ENCODE measurements at places on chromosomes 7 and 10. TPM values are rescaled to one million over a fixed set of nuclear protein-coding genes. Genes with fewer than 3 reads are reported as not detected.
A peak's percentile ranks its signal among the peaks of the same experiment; 100 is the strongest.

Gene PPP1R3C
- 0.64 TPM for total RNA-seq

Gene MRC1
- 25.2 TPM for total RNA-seq

DNA sequence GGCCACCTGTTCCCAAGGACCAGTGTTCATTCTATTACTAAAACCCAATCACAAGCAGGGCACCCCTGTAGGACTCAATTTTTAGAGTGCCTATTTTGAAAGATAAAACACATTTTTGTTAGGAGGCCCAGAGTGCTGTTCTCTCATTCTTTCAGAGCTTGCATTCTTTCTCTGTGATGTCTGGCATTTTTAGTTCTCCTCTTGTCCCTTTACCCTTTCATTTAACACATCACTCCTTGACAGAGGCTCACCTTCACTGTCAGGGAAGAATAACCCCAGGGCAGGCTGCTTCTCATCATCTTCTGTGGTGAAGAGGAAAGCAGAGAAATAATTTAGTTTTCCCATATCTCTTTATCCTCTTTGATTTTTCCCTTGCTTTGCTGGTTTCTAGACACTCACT lies 73.9 kb downstream of the CHRM2 start:
- DNase-seq, result no peak

Gene TAS2R4
- total RNA-seq, result 1.1 TPM

DNA sequence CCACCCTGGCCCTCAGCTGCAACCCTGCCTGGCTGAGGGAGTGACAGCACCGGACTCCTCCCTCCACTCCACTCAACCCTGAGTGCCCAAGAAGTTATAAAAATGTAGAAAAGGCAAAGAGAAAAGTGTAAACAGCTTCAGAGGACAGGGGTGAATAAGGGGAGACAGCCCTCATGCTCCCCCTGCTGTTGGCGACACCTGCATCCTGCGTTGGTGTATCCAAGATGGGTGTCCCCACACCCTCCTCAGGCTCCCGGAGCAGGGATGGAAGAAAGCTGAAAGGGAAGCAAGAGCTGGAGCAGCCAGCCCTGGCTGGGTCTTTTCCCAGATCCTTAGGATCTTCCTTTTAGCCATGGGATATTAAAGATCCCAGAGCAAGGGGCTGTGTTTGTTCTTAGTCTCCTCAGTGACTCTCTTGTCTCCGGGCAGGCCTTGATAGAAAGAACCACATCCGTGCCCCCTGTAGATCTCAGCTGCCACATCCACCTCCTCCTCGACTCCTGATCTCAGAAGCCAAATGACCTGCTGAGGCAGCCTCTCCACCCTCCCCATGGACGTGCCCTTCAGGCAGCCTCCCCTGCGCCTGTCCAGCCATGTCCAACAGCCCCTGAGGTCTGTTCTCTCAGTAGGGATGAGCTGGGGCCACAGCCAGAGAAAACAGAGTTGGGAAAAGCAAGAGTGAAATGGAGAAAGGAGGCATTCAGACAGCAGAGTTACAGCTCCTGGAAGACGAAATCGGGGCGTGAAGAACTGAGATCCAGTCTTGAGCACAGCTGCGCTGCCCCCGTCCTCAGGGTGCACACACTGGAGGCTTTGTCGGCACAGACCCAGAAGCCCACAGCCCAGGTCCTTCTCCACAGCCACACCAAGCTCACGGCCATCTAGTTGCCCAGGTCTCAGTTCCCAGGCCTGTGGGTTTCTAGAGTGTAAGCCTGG lies 6.8 kb downstream of the FAM131B start:
- no peak for DNase-seq

- no peak for DNase-seq
Observed at GRCh38 chr7:106019470-106019820, 56.4 kb downstream of the CDHR3 start.

Gene ITGB8
- total RNA-seq, result 8.8 TPM

- no peak for DNase-seq
Observed at GRCh38 chr7:33076737-33077136, 14.2 kb upstream of the NT5C3A start.

DNA sequence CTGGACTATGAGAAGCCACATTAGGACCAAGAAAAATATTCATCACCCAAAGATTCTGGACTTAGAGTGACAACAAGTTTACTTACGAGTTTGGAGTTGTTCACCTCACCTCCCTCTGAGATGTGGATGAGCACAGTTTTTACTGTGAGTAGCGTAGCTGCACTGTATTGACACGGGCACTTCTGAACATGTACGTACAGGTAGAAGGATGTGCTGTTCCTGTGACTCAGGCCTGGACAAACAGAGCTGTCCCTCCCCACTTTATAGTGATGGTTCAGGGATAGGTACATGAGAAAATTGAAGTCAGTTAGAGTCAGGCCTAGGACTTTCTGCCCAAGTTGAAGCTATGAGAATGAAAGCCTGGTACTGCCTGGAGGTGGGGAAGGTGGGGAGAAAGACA lies 80.9 kb upstream of the DYNC1I1 start:
- no peak for DNase-seq

Gene OR6B1
- total RNA-seq, result not detected

DNA sequence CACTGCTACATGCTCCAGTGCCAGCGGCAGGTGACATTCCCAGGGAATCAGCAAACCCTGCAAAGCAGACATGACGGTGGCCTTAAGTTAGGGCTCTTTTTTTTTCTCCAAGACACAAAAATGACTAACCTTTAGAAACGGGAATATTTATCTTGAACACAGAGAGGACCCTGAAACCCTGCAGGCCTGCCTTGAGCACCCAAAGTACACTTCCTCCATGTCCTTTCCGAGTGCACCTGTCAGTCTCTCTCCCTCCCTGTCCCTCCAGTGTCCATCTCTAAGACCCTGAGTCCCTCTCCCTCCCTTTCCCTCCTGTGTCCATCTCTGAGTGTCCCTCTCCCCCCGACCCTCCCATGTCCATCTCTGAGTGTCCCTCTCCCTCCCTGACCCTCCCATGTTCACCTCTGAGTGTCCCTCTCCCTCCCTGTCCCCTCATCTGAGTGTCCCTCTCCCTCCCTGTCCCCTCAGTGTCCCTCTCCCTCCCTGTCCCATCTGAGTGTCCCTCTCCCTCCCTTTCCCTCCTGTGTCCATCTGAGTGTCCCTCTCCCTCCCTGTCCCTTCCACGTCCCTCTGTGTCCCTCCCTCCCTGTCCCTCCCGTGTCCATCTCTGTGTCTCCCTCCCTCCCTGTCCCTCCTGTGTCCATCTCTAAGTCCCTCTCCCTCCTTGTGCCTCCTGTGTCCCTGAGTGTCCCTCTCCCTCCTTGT lies 51.2 kb upstream of the CAMK2B start:
- no peak for DNase-seq

Gene OR6V1
- not detected for total RNA-seq

Gene SUN3
- total RNA-seq, result not detected

DNA sequence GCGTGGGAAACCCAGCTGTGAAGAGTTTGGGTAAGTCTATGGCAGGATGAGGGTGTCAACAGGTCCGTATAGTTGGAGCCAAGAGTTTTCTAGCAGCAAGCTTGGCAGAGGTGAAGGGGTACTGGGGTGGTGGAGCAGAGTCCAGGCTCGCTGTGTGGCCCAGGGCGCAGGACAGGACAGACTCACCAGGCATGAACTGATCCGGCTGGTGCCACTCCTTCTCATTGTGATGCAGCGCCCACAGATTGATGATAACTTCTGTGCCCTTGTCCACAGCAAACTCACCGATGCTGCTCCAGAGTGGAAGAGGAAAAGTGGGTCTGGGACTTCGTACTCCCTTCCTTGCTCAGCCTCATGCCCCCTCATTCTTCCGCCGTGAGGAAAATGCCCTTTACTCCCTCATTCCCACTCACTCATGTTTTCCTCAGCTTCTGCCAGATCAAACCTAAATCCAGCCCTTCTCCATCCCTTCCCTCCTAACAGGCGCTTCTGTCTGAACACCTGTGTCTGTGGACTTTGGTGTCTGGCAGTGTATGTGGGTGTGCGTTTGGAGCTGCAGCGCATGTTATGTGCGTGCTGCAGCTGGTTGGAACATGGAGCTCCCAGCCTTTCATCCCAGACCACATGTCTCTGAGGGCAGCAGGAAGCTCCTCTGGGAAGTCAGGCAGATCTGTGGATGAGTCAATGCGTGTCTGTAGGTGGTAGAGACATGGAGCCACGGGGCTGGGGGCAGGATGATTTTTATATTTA lies 5.7 kb downstream of the CYP17A1 start:
- DNase-seq, result no peak

- peak; percentile 17 for DNase-seq
Observed at GRCh38 chr10:132450466-132450824, 53.4 kb downstream of the PWWP2B start.

GRCh38 chr10:33331379-33331694 lies 3.1 kb downstream of the NRP1 start:
- no peak for DNase-seq

GRCh38 chr10:44419790-44420549 lies 35.1 kb upstream of the CXCL12 start:
- DNase-seq, result no peak

Gene ZNF107
- total RNA-seq, result 3.9 TPM

GRCh38 chr10:107415446-107415845 lies 250.9 kb upstream of the SORCS1 start:
- DNase-seq, result no peak

- DNase-seq, result peak; percentile 28
Observed at GRCh38 chr7:45088821-45089340, at the start of gene NACAD. Gene NACAD (minus strand): TSS chr7:45088969. CDS start chr7:45088894, 75 bp downstream.

Gene ODAD2
- total RNA-seq, result 0.09 TPM

Gene PIP
- total RNA-seq, result not detected

GRCh38 chr7:43303740-43304241 lies 191.3 kb downstream of the HECW1 start:
- no peak for DNase-seq

DNA sequence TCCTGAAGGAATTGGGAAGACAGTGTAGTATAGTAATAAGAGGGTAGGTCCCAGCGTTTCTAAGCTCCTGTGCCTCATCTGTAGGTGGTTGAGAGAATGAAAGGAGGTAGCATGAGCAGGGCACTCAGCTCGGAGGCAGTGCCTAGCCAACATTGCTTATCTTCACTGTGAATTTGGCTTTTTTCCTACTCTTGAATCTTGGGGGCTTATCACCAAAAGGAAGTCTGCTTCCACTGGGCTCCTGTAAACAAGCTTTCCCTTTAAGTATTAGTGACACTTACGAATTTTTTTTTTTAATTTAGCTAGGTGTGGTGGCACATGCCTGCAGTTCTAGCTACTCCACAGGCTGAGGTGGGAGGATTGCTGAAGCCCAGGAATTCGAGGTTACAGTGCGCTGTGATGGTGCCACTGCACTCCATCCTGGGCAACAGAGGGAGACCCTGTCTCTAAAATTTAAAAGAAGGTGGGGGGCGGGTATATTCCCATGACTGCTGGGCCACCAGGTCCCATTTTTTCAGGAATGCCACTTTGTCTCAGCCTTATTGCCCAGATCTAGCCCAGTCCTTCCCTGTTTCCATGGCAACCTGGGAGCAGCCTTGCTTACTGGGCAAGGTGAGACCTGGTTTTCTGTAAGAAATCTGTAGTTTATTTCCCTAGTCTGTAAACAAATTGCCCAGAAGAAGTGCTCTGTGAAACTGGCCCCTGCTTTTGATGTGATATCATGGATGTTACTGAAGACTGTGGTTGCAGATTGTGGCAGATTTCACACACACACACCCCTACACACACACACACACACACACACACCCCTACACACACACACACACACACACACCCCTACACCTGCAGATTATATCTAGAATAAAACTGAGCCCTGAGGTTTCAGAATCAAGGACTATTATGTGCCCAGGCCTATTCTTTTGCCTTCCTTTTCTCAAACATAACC lies 19.4 kb downstream of the OGDH start:
- no peak for DNase-seq

Gene CDC14C
- total RNA-seq, result not detected

- DNase-seq, result no peak
Observed at GRCh38 chr7:139511315-139511714, 12.2 kb upstream of the CLEC2L start.

GRCh38 chr7:151309311-151309710 lies 32.3 kb upstream of the NUB1 start:
- DNase-seq, result no peak

Gene KEL
- total RNA-seq, result 0.85 TPM

DNA sequence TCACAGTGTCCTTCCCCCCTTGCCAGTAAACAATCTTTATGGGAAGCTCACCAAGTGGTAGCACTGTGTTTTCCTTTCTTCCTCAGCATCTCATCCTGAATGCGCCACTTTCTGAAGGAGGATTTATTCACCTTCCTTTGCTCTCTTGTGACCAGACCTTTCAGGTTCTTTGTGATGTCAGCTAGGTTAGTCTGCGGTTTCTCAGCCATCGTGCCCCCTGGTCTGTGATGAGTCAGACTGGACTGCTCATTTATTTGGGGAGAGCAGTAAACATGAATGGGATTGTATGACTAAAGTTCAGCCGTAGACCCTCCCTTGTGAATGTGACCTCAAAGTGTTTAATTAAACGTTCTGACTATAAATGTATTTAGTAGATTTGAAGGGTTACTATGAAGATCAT lies 235.1 kb upstream of the CELF2 start:
- DNase-seq, result no peak

Gene HACD1
- 6.1 TPM for total RNA-seq

DNA sequence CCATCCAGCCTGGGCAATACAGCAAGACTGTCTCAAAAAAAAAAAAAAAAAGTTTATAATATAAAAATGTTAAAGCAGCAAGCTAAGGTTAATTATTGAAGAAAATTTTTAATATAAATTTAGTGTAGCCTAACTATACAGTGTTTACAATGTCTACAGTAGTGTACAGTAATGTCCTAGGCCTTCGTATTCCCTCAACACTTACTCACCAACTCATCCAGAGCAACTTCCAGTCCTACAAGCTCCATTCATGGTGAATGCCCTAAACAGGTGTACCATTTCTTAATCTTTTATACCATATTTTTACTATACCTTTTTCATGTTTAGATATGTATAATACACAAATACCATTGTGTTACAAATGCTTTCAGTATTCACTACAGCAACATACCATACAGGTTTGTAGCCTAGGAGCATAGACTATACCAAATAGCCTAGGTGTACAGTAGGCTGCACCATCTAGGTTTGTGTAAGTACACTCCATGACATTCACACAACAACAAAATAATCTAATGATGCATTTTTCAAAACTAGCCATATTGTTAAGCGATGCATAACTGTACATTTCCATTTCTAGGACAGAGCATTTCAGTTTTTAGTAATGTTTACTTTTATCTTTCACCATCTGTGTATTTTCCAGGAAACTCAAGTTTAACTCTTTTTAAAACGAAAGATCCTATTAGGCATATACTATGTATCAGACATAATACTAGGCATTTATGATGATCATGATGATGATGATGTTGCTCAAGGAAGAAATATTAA lies 43.3 kb downstream of the CNOT4 start:
- DNase-seq, result no peak

DNA sequence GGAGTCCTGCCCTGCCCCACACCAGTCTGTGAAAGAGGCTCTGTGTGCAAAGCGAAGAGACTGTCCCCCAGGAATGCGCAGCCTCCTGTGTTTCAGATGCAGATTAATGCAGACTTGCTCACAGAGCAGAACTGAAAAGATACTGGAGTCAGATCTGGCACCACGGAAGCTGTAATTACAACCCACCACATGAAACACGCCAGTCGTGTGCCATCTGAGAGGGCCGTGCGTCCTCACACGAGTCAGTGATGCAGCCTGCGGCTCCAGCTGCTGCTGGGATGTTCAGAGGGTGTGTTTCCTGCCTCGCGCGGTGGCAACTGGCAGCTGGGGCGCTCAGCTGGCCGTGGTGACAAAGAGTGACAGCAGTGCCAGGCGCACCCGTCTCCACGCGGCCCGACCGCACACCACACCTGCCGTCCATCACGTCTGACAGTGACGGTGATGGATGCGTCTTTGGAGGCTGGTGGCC lies 50.0 kb downstream of the NKX6-2 start:
- DNase-seq, result no peak

Gene ATP5F1C
- total RNA-seq, result 537 TPM

- DNase-seq, result no peak
Observed at GRCh38 chr7:93055543-93056107, 62.2 kb downstream of the SAMD9 start.
